ENCODE measurements at places on chromosomes 2 and 18. TPM values are rescaled to one million over a fixed set of nuclear protein-coding genes. Genes with fewer than 3 reads are reported as not detected.

LIPG gene
- 54.6 TPM for total RNA-seq

TMEM247 gene
- total RNA-seq, result not detected

GRP gene
- not detected for total RNA-seq

SLC5A7 gene
- total RNA-seq, result not detected

POTEF gene
- 0.16 TPM for total RNA-seq

TMEM182 gene
- 1.8 TPM for total RNA-seq

MYOM1 gene
- 0.13 TPM for total RNA-seq

LHCGR gene
- not detected for total RNA-seq

RAB17 gene
- total RNA-seq, result 0.63 TPM

NABP1 gene
- 12.9 TPM for total RNA-seq

ATP6V1C2 gene
- not detected for total RNA-seq

RAMP1 gene
- 6.4 TPM for total RNA-seq

ST8SIA5 gene
- not detected for total RNA-seq

TLX2 gene
- not detected for total RNA-seq

LOXHD1 gene
- total RNA-seq, result not detected

KCNE4 gene
- 0.81 TPM for total RNA-seq

SOX11 gene
- 10.4 TPM for total RNA-seq

GAL3ST2 gene
- total RNA-seq, result 1.0 TPM

MEIS1 gene
- total RNA-seq, result 7.7 TPM

DPP10 gene
- 0.13 TPM for total RNA-seq

NGEF gene
- 0.98 TPM for total RNA-seq

FBLN7 gene
- 0.49 TPM for total RNA-seq

NT5C1B gene
- total RNA-seq, result not detected

CCDC138 gene
- 2.3 TPM for total RNA-seq

RIT2 gene
- not detected for total RNA-seq

MFF gene
- 125 TPM for total RNA-seq

RAD51AP2 gene
- total RNA-seq, result not detected

GULP1 gene
- total RNA-seq, result 54.9 TPM

RFX8 gene
- 0.25 TPM for total RNA-seq

HRH4 gene
- not detected for total RNA-seq

AP1S3 gene
- total RNA-seq, result 26.5 TPM

CLK1 gene
- total RNA-seq, result 33.6 TPM

OSR1 gene
- 0.81 TPM for total RNA-seq

CD207 gene
- total RNA-seq, result not detected

TRIM43B gene
- not detected for total RNA-seq

AGXT gene
- total RNA-seq, result not detected

All from mesangial cell (primary cell).